Nephron progenitor cell (in vitro differentiated cells): ENCODE measurements at places on chromosomes 4 and X.

- no peak for DNase-seq
Observed at GRCh38 chr4:48141048-48141447, 7.0 kb upstream of the TXK start.

GRCh38 chrX:97374266-97374665 lies 490.6 kb downstream of the RPA4 start:
- DNase-seq, result no peak

DNA sequence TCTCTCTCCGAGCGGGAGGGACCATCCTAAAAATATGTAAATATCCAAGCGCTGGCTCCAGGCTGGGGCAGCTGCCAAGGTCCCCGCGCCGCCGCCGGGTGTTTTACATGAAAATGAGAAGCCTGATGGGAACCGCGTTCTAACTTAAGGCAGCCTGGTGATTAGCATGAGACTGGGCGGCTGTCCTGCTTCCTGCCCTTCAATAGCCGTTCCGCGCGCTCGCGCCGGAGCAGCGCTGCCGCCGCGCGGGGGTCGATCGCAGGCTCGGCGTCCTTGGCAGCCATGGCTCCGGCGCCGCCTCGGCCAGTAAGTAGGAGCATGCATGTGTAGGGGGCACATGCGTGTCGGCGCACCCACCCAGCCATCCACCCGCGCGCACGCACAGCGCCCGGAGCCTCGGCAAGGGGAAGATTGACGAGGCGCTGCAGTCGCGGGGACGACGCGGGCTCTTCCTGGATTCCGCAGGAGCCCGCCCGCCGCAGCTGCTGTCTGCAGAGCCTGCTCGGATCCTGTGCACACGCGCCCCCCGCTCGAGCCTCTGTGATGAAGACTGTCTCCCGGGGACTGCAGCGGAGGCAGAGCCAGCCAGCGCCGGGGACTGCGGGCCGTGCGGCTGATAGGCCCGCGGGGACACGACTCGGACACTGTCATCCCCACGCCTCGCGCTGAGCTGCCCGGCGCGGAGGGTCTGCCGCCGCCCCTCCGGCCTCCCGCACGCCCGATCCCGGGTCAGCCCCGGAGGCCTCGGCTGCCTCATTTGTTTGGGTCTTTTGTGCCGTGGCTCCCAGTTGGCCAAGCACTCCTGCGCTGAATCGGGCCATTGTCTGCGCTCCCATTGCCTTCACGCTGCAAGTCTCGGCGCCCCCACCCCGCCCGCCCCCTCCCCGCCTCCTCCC lies 734 bp downstream of the STOX2 start:
- DNase-seq, result peak; percentile 68

DNA sequence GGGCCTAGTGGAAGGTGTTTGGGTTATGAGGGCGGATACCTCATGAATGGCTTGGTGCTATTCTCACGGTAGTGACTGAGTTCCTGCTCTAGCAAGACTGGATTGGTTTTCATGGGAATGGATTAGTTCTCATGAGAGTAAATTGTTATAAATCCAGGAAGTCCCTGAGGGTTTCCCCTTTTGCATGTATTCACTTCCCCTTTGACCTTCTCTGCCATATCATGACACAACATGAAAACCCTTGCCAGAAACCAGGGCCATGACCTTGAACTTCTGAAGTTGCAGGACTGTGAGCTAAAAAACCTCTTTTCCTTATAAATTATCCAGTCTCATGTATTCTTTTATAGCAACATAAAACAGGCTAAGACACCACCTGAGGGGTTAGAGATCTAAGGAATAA lies 529.7 kb upstream of the RPS6KA3 start:
- DNase-seq, result no peak

DNA sequence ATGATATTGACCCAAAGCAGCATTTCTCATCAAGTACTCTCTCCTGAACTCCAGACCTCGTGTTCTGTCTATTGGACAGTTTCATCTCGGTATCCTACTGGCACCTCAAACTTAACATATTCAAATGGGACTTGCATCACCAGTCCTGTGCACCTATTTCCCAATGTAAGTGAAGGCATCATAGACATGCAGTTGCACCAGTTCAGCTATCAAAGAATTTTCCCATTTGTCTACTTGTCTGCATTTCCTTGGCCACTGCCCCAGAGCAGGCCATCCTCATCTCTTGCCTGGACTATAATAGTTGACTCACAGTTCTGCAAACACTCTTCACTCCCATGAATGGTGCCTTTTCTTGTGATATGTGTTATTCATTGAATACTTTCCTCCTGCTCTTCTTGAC lies 11.3 kb upstream of the LIMCH1 start:
- DNase-seq, result no peak

- no peak for DNase-seq
Observed at GRCh38 chr4:177947607-177948006, 505.4 kb upstream of the AGA start.

GRCh38 chr4:144316869-144317268 lies 176.4 kb upstream of the GYPA start:
- DNase-seq, result no peak

- no peak for DNase-seq
Observed at GRCh38 chr4:94345969-94346368, 3.3 kb upstream of the HPGDS start.

DNA sequence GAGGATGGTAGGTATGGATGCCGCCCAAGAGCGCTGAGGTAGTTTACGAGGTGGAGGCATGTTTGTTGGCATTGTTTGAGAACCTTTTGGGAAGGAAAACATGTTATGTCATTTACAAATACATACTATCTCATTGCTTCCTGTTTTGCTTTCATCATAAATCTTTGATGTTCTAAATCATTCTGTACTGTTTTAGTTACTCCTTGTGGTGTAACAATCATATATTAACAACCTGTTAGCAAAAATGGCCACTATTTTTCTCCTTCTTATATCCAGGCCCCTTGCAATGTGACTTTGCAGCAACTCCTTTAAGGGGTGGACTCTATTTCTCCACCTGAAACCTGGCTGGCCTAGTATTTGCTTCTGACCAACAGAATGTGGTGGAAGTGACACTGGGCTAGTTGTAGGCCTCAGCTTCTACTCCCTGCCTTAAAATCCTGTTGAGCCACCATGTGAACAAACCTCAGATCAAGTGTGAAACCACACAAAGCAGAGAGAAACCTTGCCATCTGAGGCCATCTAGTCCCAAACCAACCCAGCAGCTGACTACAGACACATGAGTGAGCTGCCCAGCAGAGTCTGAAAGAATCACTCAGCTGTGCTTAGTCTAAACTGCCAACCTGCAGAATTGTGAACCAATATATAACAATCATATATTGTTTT lies 15.8 kb upstream of the CXorf38 start:
- DNase-seq, result no peak

DNA sequence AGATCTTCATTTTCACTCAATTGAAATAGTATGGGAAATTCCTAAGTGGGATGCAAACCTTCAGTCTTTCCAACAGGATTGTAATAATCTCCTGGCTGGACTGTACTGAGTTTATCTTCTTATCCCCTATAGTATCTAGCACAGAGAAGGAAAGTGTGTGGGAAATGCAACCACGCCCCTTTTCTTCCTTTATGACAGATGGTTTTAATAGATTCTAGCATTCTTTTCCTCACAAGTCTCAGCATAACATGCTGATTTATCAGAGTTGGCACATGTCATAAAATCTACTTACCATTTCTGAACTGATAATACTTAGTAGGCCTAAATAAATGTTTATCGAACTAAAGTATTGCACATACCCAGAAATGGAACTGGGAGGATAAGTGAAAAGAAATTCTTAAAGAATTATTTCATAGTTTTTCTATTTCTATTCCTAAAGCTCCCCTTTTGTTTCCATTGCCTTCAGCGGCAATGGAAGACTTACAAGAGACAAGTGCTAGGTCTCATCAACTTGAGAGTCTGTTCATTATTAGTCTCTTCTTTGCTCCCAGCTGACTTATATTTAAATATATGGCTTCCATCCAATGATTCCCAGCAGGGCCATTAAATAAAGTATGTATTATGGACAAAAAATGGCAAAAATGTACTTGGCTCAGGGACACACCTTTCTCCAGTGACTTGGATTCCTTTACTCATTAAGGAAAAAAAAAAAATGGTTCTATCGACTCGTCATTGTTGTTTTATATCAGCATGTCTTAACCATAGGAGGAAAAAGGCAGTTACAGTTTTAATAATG lies 484.5 kb downstream of the IL1RAPL1 start:
- DNase-seq, result no peak

- no peak for DNase-seq
Observed at GRCh38 chr4:153603258-153603657, 80.8 kb upstream of the TLR2 start.

DNA sequence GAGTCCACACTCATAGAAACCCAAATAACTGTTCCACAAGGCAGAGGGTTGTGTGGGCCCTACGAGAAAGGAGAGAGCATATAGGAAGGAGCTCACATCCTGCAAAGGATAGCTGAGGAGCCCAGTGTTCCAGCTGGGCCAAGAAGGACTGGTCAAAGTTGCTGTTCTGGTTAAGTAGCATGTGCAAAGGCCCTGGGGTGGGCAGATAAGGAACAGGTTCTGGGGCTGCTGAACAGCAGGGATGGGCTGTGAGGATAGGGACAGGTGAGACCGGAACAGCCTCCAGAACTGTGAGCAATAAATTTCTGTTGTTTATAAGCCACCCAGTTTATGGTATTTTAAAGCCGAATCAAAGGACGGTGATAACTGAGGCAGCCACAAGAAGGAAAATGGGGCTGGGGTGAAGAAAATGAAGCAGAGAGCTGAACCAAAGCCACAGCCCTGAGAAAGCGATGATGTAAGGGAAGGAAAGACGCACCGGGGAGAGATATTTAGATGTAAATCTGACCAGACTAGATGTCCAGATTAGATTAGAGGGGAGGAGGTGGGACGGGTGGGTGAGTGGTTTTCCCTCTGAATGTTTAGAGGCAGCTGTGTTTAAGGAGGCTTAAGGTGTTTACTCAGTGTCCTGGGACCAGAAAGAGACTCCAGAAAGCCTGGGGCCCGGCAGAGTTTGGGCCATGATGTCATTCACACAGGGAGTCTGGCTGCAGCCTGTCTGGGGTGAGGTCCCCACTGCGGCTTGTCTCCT lies 180.8 kb upstream of the BCOR start:
- no peak for DNase-seq

DNA sequence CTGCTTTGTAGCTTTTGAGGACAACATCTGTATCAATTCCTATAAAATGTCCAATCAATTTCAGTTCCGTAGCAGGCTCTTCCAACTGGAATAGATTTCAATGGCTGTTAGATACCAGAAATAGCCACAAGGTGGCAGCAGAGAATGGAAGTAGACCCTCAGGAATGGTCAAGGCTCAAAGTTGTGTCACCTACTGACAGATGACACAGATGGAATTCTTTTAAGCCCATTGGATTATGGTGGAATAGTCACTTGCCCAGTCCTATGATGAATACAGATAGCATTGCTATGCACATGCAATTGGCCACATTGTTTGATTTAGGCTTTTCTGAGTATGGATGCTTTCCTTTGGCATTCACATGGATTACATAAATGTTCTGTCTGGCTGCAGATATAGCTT lies 130.4 kb upstream of the RADX start:
- DNase-seq, result peak; percentile 54

GRCh38 chr4:75940692-75941253 lies at the start of gene NAAA:
Gene NAAA (minus strand): TSS chr4:75941013. CDS start chr4:75940949, 64 bp downstream.
- DNase-seq, result peak; percentile 79

DNA sequence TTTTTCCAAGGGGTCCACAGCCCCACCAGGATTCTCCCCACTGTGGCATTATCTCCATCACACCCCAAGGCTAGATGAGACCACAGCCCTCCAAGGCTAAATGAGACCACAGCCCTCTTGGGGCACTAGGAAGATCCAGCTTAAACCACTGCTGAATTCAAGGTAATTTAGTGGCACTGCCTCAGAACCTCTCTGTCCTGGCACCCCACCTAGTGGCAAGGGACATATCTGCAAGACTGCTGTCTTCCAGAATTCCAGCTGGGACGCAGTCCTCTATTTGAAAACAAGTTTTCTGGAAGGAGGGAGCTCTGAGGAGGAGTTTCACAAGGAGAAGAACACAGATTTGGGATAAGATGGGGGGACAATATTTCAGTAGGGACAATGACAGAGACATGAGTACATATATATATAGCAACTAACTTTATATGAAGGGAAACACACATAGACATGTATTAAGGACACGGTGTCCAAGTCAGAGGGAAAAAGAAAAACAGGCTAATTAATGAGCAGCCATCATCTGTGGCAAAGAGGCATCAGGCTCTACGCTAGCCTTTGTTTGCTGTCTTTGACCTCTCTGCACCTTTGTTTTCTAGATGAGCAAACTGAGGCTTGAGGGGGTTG lies 9.3 kb downstream of the CETN2 start:
- DNase-seq, result peak; percentile 55

DNA sequence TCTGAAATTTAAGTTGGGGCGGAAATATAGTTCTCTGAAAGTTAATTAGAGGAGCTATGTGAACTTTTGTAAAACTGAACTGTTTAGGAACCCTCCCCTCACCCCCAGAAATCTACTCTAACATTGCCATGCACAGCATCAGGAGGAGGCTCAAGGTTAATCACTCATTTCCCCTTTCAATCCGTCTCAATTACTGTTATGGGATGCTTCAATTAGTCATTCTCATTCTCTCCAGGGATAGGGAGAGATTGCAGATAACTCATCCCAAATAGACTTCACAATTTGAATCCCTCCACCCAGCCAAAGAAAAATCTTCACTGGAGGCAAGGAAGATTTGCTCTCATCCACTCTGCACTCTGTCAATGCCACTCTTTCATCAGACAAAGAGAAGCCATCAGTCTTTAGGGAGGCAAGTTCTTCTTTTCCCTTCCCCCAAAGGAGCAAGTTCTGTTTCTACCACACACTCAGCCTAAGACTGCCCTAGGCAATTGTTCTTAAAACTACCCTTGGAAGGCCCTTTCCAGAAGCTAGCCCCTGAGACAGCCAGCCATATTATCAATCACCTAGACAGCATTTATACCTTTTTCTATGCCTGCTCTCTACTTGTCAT lies 140.4 kb downstream of the SLC10A7 start:
- DNase-seq, result no peak
